Fibroblast of lung (primary cell): ENCODE measurements at places on chromosomes 12 and 14. TPM values are rescaled to one million over a fixed set of nuclear protein-coding genes. Genes with fewer than 3 reads are reported as not detected.
A peak's percentile ranks its signal among the peaks of the same experiment; 100 is the strongest.

DNA sequence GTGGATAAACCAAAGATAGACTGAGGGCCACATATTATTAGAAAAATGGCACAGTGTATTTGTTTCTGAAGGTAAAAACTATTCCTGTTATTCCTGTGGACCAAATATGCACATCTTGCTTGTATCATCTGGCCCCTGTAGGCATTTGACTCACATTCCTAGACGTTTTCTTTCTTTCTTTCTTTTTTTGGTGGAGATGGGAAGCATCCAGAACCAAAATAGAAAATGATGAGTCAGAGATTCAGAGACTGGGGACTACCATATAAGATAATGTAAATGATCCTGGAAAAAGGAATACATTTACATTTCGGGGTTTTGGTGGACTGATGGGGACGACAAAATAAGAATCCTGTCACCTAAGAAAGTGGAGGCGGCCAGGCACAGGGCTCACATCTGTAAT lies 24.2 kb downstream of the TRIM9 start:
- no peaks in the 10 kb centered on the region for H3K4me1 ChIP-seq
- no peak overlapping the region for H3K4me3 ChIP-seq
- no peak for DNase-seq
- peaks cover 2% of the 10 kb centered on the region for H3K27me3 ChIP-seq

- H3K27ac ChIP-seq, result no peak overlapping the region
- no peak overlapping the region for H3K4me3 ChIP-seq
- H3K36me3 ChIP-seq, result no peaks in the 10 kb centered on the region
Observed at GRCh38 chr12:130463275-130463658, 125.6 kb downstream of the PIWIL1 start.

- H3K36me3 ChIP-seq, result no peaks in the 10 kb centered on the region
- no peaks in the 10 kb centered on the region for H3K4me1 ChIP-seq
- H3K27ac ChIP-seq, result peak overlapping the region; percentile 94
- H3K4me3 ChIP-seq, result peak overlapping the region; percentile 70
- DNase-seq, result peak; percentile 26
Observed at GRCh38 chr12:76764856-76765255, 941 bp downstream of the ZDHHC17 start.

DNA sequence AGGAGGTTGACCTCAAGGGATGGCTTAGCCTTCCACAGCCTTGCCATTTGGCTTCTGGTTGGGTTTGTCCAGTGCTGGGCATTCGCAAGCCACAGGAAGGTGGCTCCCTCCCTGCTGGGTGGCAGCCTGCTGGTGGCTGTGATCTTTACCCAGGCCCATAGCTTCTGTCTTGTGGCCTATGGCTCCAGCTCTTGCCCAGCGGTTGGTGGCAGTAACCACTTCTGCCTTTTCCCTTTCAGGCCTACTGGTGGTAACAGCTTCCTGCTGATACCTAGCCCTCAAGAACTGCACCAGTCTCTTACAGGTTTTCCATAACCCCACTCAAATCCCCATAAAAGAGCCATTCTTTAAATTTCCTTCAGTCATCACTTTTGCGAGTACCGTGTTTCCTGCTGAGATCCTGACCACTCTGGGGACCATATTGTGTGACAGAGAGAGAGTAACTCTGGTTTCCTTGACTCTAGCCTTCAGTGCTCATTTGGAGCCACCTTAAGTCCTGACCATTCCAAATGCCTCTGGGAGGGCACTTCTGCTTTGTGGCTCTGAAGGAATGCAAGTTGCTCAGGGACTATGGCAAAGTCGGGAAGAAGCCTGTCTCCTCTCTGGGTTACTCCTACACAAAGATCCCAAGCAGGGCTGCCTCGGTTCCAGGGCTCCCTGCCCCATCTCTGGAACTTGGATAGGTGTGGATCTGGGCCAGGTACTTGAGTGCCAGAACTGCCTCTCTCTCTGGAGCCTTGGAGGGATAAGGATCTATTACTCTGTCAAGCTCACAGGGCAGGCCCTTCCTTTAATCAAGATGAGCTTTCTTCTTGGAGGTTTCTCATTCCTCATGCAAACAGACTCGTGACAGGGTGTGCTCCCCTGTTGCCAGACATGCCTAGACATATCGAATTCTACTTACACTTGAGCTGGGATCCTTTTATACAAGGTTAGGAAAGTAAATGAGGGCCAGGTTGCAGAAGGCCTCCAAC lies 2.9 kb upstream of the NYNRIN start:
- DNase-seq, result peak; percentile 21
- peaks cover 4% of the 10 kb centered on the region for H3K4me1 ChIP-seq
- no peaks in the 10 kb centered on the region for H3K27me3 ChIP-seq
- no peak overlapping the region for H3K4me3 ChIP-seq

DNA sequence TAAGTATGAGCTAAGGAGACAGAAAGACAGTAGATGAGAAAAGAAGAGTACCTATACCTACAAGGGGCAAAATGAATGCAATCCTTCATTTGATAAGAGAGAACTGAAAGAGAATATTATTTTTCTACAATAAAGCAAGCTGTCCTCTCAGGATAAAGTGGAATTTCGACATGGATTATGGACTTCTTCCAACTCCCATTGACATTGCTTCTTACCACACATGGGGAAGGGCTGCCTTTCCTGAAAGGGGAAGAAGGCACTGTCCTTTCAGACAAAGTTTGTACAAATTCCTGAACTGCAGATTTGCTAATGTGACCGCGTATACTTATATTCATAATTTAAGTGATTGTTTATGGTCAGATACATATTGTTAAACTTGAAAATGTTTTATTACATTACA lies 4.3 kb upstream of the HEBP1 start:
- no peak for DNase-seq
- no peaks in the 10 kb centered on the region for H3K36me3 ChIP-seq
- H3K27ac ChIP-seq, result no peak overlapping the region
- H3K27me3 ChIP-seq, result no peaks in the 10 kb centered on the region

- H3K27ac ChIP-seq, result peak overlapping the region; percentile 16
- no peaks in the 10 kb centered on the region for H3K27me3 ChIP-seq
- H3K4me1 ChIP-seq, result peaks cover 9% of the 10 kb centered on the region
- peak; percentile 98 for DNase-seq
- H3K4me3 ChIP-seq, result no peak overlapping the region
Observed at GRCh38 chr14:77988970-77989369, 181.2 kb upstream of the NRXN3 start.

GRCh38 chr14:52125885-52126284 lies 57.0 kb upstream of the NID2 start:
- DNase-seq, result no peak
- no peaks in the 10 kb centered on the region for H3K27me3 ChIP-seq
- no peaks in the 10 kb centered on the region for H3K36me3 ChIP-seq
- H3K27ac ChIP-seq, result peak overlapping the region; percentile 84
- H3K4me3 ChIP-seq, result no peak overlapping the region

DNA sequence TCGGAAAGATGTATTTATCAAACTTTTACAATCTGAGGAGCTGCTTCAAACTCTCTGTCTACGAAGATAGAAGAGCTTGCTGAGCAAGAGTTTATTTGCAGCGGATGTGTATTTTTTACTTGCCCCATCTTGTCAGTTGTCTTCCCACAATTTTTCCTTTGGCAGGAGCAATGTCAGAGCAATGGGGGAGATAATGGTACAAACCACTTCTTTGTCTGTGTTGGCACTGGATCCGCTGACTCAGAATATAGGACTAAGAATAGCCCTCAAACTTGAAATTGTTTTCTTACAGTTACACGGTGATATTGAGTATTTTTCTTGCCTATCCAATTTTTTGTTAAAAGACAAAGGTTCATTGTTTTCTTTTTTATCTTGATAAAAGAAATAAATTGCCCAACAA lies 27.6 kb downstream of the HELB start:
- DNase-seq, result peak; percentile 78
- no peak overlapping the region for H3K4me3 ChIP-seq
- no peaks in the 10 kb centered on the region for H3K27me3 ChIP-seq

DNA sequence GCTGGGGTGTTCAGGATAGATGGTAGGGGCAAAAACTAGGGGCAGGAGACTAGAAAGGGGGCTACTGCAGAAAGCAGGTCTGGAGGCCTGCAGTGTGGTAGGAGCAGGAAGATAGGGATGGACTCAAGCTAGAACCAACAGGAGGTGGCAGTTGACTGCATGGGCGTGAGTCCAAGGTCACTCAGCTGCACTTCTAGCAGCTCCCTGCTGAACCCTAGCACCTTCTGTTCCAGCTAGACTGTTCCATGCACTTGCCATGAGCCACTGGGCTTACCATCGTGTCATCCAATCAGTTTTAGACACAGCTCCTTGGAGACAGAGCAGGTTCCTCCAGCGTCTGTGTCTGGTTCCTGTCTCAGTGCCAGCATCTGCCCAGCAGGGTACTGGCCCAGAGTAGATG lies 11.3 kb upstream of the KRT8 start:
- no peaks in the 10 kb centered on the region for H3K36me3 ChIP-seq
- no peak overlapping the region for H3K27ac ChIP-seq
- DNase-seq, result no peak
- H3K4me1 ChIP-seq, result no peaks in the 10 kb centered on the region
- H3K4me3 ChIP-seq, result no peak overlapping the region
- H3K27me3 ChIP-seq, result no peaks in the 10 kb centered on the region

GRCh38 chr12:17060260-17060659 lies 454.3 kb upstream of the LMO3 start:
- no peaks in the 10 kb centered on the region for H3K27me3 ChIP-seq
- no peaks in the 10 kb centered on the region for H3K36me3 ChIP-seq
- no peak for DNase-seq
- H3K27ac ChIP-seq, result no peak overlapping the region

DNA sequence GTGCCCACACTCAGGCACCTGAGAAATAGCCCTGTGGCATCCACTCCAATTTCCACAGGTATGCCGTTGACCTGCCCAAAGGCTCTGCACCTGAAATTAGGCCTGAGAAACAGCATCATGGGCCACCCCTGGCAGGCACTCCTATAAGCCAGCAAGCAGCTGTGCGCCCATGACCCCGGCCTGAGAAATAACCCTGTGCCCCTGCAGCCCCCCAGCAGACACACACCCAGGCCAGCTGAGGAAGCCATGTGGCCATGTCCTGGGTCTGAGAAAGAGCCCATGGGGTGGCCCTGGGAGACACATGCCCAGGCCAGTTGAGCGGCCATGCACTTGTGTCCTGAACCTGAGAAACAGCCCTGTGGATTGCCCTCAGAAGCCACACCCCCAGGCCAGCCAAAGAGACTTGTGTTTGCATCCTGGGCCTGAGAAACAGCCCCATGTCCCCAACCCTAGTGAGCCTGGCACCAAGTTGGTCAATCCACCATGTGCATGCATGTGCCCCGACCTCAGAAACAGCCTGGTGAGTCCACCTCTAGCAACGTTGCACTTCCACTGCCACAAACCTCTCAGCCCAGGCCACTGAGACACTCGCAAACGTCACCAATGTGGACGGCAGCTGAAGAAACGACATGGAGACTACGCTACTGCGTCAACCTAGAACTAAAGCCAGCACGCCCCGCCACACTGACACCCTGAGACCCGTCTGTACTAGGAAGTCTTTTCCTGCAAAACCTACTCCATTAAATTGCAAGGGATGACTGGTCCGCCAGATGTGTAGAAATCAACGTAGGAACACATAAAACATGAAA lies 411.9 kb downstream of the TMEM121 start:
- H3K4me3 ChIP-seq, result no peak overlapping the region
- no peak for DNase-seq
- H3K27me3 ChIP-seq, result no peaks in the 10 kb centered on the region
- H3K4me1 ChIP-seq, result no peaks in the 10 kb centered on the region

DNA sequence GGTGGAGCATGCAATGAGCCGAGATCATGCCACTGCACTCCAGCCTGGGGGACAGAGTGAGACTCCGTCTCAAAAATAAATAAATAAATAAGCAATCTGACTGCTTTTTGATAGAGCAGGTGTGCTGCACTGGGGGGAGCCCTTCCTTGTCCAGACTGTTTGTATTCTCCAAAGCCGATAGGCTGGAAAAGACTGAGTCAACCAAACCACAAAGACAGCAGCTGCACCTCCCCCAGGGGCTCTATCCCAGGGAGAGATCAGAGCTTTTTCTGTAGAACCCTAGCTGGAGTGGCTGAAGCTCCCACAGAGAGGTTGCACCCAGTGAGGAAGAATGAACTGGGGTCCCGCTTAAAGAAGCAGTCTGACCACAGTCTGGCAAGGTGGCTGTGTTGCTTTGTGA lies 45.8 kb upstream of the LALBA start:
- H3K4me1 ChIP-seq, result no peaks in the 10 kb centered on the region
- no peak for DNase-seq
- no peak overlapping the region for H3K27ac ChIP-seq
- no peaks in the 10 kb centered on the region for H3K36me3 ChIP-seq
- H3K4me3 ChIP-seq, result no peak overlapping the region
- H3K27me3 ChIP-seq, result no peaks in the 10 kb centered on the region

- H3K4me1 ChIP-seq, result no peaks in the 10 kb centered on the region
- no peaks in the 10 kb centered on the region for H3K36me3 ChIP-seq
- no peak for DNase-seq
- H3K27me3 ChIP-seq, result peaks cover 6% of the 10 kb centered on the region
- no peak overlapping the region for H3K4me3 ChIP-seq
Observed at GRCh38 chr14:56008150-56008549, 110.1 kb upstream of the PELI2 start.

DTX1 gene
- 0.26 TPM in 1 of 2 replicates, not detected in the other for total RNA-seq

WNT5B gene
- total RNA-seq, result 40.3 and 105 TPM in 2 replicates

MYO1H gene
- total RNA-seq, result 0.77 TPM in 1 of 2 replicates, not detected in the other

FAM177A1 gene
- 29.0 and 64.6 TPM in 2 replicates for total RNA-seq

BMP4 gene
- 27.2 and 77.5 TPM in 2 replicates for total RNA-seq

OR4E2 gene
- total RNA-seq, result not detected in 2 replicates

EGLN3 gene
- total RNA-seq, result 0.66 and 1.8 TPM in 2 replicates
